ENCODE measurements at places on chromosomes 2 and 18. TPM values are rescaled to one million over a fixed set of nuclear protein-coding genes. Genes with fewer than 3 reads are reported as not detected.

The EPB41L5 gene
- 32.7 TPM for total RNA-seq

The LIMS1 gene
- total RNA-seq = 91.1 TPM

The MFSD2B gene
- total RNA-seq = 0.15 TPM

The PRKAG3 gene
- not detected for total RNA-seq

The REG1A gene
- 4.8 TPM for total RNA-seq

The ABI2 gene
- 66.2 TPM for total RNA-seq

DNA sequence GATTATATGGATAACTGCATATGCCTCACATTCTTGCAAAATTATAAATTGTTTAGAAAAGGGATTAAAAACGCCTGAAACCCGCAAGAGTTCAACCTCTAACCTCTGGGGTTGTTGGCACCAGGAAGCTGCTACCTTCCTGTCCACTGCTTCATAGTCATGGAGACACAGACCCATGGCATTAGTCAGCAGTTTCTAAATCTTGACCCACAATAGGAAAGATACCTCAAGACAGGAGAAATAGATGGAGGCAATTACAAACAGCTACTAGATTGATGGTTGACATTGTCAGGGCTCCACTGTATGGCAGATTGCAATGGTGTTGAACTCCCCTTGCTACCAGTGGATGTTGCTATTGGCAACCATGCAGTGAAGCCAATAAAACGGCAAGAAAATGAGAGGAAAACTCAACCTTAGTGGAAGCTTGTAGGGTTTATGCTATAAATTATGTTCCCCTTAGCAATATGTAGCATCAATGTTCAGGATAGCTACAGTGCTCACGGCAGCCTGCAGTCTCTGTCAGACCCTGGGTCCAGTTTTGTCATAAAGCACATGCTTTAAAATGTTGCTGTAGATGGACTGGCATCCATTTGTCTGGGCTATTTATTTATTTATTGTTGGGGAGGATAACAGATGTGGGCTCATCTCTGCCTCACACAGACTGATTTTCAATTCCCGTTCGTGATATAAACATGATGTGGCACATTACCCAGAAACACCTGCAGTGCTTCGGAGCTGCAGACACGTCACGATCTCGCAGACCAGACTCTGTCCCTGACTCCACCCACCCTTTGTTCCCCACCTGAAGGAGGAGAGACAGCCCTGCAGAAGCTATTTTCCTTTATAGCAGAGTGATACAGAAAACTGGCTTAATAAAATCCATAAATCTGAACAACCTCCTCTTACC, 233.4 kb downstream of the AGPS start:
- H3K27me3 ChIP-seq = no peaks in the 10 kb centered on the region
- DNase-seq = no peak
- no peaks in the 10 kb centered on the region for H3K36me3 ChIP-seq
- no peak overlapping the region for H3K27ac ChIP-seq

DNA sequence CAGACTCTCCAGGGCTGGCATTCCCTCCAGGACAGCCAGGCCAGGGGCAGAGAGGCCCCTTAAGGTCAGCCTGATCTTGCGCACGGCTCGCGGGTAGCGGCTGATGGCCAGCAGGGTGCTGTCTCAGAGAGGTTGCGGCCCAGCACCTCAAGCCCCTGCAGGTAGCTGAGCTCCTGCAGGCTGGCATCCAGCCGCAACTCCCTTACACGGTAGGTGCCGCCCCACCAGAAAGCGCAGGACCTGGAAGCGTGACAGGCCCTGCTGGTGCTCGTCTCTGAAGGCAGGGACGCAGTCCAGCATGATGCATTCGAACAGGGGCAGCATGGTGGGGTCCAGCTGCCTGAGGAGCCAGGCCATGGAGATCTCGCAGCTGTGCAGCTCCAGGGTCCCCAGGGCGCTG, 38.9 kb downstream of the C1D start:
- H3K27me3 ChIP-seq = no peaks in the 10 kb centered on the region
- H3K4me1 ChIP-seq = no peaks in the 10 kb centered on the region
- no peak overlapping the region for H3K27ac ChIP-seq
- H3K36me3 ChIP-seq = no peaks in the 10 kb centered on the region

DNA sequence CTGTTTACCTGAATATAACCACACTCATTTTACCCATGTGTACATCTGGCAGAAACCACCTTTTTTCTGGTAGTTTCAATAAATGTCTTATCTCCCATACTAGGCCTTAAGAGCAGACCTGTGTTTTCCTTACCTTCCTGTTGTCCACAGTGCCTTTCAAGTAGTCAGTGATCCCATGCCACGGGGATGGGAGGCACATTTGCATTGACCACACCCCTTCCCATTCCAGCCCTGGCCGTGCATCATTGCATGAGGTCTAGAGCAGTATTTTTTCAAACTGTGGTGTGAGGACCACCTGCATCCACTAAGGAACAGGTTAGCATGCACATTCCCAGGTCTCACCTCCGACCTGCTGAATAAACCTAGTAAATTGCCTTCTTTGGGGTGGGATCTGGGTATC, 165.2 kb upstream of the FOSL2 start:
- peaks cover 22% of the 10 kb centered on the region for H3K4me1 ChIP-seq
- H3K27me3 ChIP-seq = no peaks in the 10 kb centered on the region
- H3K36me3 ChIP-seq = no peaks in the 10 kb centered on the region
- no peak overlapping the region for H3K27ac ChIP-seq

- peak within 1 kb of the TSS; percentile 84 for H3K27ac ChIP-seq
- H3K27me3 ChIP-seq = no peaks in the 10 kb centered on the region
- no peaks in the 10 kb centered on the region for H3K36me3 ChIP-seq
- H3K4me1 ChIP-seq = peaks cover 4% of the 10 kb centered on the region
Measured at GRCh38 chr2:46471-47345, at the start of gene FAM110C. TSS of gene FAM110C (minus strand) at chr2:46505. CDS start at chr2:46385, 120 bp downstream.

GRCh38 chr18:48927286-48928080, 23.3 kb downstream of the SMAD7 start:
- DNase-seq = no peak
- peaks cover 63% of the 10 kb centered on the region for H3K4me1 ChIP-seq
- no peaks in the 10 kb centered on the region for H3K36me3 ChIP-seq
- H3K27ac ChIP-seq = no peak overlapping the region
- H3K4me3 ChIP-seq = no peak overlapping the region

GRCh38 chr2:224909885-224910573, 132.2 kb downstream of the DOCK10 start:
- H3K4me3 ChIP-seq = no peak overlapping the region
- H3K27me3 ChIP-seq = no peaks in the 10 kb centered on the region
- H3K36me3 ChIP-seq = no peaks in the 10 kb centered on the region
- H3K27ac ChIP-seq = peak overlapping the region; percentile 56
- H3K4me1 ChIP-seq = peaks cover 2% of the 10 kb centered on the region

- peaks cover 5% of the 10 kb centered on the region for H3K4me1 ChIP-seq
- DNase-seq = no peak
- peak overlapping the region; percentile 59 for H3K27ac ChIP-seq
- peak overlapping the region; percentile 96 for H3K4me3 ChIP-seq
- H3K27me3 ChIP-seq = no peaks in the 10 kb centered on the region
- H3K36me3 ChIP-seq = no peaks in the 10 kb centered on the region
Measured at GRCh38 chr2:113755835-113756354, 547 bp downstream of the SLC35F5 start.

DNA sequence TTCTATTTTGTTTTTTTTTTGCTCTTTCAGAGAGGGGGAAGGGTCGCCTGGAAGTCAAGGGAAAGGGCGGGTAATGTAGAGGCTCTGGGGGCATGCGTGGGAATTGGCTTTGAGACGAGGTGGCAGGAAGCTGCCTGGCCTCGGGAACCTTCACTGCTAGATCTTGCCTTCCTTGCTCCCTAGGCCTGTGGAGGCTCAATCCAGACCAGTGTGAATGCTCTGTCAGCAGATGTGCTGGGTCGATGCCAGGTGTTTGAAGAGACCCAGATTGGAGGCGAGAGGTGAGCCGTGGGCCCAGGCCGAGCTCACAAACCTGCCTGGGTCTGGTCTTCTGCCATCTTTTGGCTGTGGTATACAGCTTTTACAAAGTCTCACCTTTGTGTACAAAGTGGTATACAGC, 15.5 kb downstream of the CCT7 start:
- H3K4me1 ChIP-seq = peaks cover 3% of the 10 kb centered on the region
- no peaks in the 10 kb centered on the region for H3K36me3 ChIP-seq
- H3K27me3 ChIP-seq = no peaks in the 10 kb centered on the region
- DNase-seq = peak; percentile 51

- H3K27me3 ChIP-seq = no peaks in the 10 kb centered on the region
- H3K4me1 ChIP-seq = no peaks in the 10 kb centered on the region
- no peak for DNase-seq
- no peak overlapping the region for H3K27ac ChIP-seq
- no peak overlapping the region for H3K4me3 ChIP-seq
- H3K36me3 ChIP-seq = no peaks in the 10 kb centered on the region
Measured at GRCh38 chr2:181241366-181241765, 215.8 kb upstream of the ITGA4 start.

GRCh38 chr2:235582081-235582686, 88.3 kb downstream of the AGAP1 start:
- H3K27ac ChIP-seq = peak overlapping the region; percentile 16
- no peaks in the 10 kb centered on the region for H3K27me3 ChIP-seq
- no peaks in the 10 kb centered on the region for H3K36me3 ChIP-seq
- peaks cover 11% of the 10 kb centered on the region for H3K4me1 ChIP-seq

DNA sequence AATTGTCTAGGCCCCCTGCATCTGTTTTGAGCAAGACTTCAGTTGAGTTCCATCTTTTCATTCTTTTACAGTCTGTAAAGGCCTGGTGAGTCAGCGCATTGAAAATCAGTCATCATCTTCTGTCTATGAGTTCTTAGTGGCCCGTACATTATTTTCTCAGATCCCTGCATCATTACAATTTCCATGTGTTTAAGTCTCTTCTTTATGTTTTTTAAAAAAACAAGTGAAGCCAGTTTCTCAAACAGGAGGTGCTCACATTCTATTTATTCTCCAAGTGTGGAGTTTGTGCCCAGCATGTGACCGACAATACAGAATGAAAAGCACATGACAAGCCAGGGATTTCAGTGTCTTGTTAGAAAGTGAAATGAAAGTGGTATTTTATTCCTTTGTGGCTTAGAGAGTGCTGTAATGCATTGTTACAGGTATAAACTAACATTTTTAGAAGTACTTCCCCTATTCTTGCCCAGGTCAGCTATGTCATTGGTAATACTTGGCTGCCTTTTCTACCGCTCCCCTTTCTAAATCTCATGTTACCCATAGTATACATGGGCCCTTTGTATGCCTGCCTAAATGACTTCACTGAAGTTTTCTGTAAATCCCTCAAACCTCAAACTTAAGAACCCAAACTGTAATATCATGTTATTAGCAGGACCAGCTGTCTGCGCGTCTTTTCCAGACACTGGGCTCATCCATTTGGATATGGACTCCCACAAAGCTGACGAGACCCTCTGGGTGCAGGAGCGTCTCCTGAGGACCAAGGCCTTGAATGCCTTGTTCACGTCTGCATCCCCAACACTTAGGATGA, 67.6 kb downstream of the FEZ2 start:
- no peak overlapping the region for H3K4me3 ChIP-seq
- no peaks in the 10 kb centered on the region for H3K27me3 ChIP-seq
- H3K4me1 ChIP-seq = peaks cover 5% of the 10 kb centered on the region
- no peak for DNase-seq
- no peak overlapping the region for H3K27ac ChIP-seq

DNA sequence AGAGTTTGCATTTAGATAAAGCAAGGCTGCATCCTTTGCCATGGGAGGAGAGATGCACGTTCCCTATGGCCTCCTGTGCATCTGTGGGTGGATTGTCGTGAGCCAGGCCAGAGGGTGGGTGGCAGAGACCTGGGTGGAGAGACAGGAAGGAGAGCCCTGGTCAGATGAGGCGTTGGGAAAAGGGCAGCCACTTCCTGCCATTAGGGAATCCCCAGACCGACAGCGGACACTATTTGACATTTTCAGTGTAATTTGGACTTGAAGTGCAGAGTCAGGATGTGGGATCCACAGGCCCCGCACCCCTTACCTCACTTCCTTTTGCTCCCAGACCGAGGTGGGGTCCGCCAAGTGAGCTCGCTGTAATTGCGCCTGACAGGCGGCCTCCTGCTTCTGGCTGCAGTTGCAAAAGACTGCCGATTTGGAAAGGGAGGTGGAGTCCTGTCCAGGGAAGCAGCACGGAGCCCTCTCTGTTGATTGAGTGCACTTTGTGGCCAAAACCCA, 150.0 kb downstream of the DYSF start:
- no peaks in the 10 kb centered on the region for H3K4me1 ChIP-seq
- H3K27ac ChIP-seq = no peak overlapping the region
- H3K36me3 ChIP-seq = no peaks in the 10 kb centered on the region
- DNase-seq = no peak
- no peaks in the 10 kb centered on the region for H3K27me3 ChIP-seq
- H3K4me3 ChIP-seq = no peak overlapping the region

DNA sequence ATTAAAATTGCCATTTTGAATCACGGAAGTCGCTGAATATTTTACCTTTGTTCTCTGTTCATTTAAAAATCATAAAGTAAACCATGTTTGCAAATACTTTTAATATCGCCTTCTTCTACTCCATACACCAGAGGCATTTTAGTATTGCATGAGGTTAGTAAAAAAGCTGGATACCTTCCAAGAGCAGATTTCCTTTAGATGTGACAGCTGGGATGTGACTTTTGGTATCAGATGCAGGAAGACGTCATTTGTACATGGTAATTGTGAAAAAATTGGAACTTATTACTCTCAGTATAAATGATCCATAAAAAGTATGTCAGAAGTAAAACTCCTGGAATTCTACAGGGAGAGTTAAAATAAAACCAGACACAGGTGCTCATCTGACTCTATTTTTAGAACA, 89.5 kb downstream of the SLC4A10 start:
- H3K27me3 ChIP-seq = no peaks in the 10 kb centered on the region
- no peak for DNase-seq
- no peaks in the 10 kb centered on the region for H3K4me1 ChIP-seq

DNA sequence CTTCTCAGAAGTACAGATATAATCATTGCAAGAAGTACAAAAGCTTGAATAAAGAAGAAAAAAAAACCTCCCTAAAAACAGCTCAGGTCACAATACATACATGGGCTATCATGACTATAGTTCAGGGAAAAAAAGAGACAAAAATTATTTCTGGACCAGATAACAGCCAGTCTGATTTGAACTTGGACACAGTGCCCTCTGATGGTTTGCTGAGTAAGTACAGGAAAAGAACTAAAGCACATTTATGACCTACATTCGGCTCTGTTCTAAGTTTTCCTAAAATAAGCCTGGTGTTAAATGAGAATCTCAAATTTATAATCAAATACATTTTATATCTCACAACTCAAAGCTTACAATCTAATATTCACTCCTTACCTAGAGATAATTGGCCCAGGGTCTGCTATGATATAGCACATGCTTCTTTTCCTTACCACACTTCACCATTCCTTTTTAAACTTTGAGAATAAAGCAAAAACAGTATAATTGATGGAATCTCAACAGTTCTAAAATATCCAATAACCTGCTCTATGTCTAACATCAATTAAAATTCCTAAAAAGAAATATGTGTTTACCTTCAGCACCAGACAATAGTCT, 81.1 kb downstream of the RAPH1 start:
- H3K36me3 ChIP-seq = no peaks in the 10 kb centered on the region
- no peak overlapping the region for H3K4me3 ChIP-seq
- no peak overlapping the region for H3K27ac ChIP-seq
